ENCODE measurements at places on chromosomes 1 and 21. TPM values are rescaled to one million over a fixed set of nuclear protein-coding genes. Genes with fewer than 3 reads are reported as not detected.

The TMEM240 gene
- total RNA-seq: 7.0 TPM

The SLC45A3 gene
- 16.9 TPM for total RNA-seq

The VAMP3 gene
- 148 TPM for total RNA-seq

The UTS2 gene
- total RNA-seq: not detected
